Hematopoietic multipotent progenitor cell treated with erythropoietin and hydrocortisone succinate and interleukin-3 and kit ligand, for 6 days (in vitro differentiated cells): ENCODE measurements at places on chromosomes 2 and 18.

GRCh38 chr2:158825021-158825420, 29.9 kb downstream of the DAPL1 start:
- no peak for DNase-seq

DNA sequence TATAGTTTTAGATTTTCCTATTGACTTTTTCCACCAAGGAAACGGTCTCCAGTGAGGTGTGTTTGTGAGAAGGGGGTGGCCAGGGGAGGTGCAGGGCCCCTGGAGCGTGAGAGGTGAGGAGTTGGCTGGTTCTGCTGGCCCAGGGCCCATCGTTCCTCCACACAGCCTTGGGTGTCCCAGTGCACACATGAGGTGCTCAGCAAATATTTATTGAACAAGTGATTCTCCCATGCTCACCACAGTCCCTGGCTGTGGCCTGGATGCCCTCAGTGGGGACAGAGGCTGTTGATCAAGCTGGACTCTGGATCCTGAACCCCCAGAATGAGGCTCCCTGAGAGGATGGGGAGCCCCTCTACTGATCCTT, 5.0 kb downstream of the HAAO start:
- no peak for DNase-seq

GRCh38 chr18:9869715-9870430, 15.9 kb upstream of the TXNDC2 start:
- DNase-seq = peak; percentile 89

- DNase-seq = no peak
Observed at GRCh38 chr18:61154866-61155265, 178.4 kb upstream of the CDH20 start.

GRCh38 chr18:11096839-11097750, 52.3 kb downstream of the PIEZO2 start:
- DNase-seq = no peak
